ENCODE measurements at places on chromosomes 1 and 21.
A peak's percentile ranks its signal among the peaks of the same experiment; 100 is the strongest.

DNA sequence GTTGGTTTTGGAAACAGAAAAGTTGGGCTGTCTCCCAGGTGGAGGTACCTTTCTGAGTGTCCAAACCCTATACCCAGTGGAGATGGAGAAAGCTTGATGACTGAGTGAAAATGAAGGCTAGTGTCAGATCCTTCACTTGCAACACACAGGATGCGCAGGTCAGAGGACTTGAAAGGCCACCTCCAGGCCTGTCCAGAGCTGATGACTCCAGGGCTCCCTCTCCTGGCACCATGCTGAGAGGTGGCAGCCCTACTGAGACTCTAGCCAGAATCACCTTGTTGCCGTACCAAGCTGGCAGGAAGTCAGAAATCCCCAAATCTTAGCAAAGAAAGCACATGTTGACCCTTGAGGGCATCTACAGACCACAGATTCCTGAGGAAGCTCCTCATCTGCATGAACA lies 16.4 kb downstream of the KNCN start:
- peak; percentile 54 for DNase-seq

DNA sequence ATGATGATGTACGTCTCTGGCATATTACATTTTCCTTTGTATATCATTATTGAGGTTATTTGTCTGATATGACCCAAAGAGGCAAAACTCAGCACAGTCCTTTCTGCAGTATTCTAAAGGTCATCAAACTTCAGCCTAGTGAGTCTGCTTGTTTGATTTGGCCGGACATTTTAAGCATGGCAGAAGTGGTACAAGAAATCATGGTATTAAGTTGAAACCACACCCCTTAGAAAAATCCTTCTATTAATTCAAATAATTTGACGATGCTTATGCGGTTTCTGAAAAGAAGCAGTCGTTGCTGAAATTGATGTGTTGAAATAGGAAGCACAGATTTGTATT lies 5.1 kb downstream of the ETS2 start:
- no peak for DNase-seq

- peak; percentile 59 for DNase-seq
These were observed 14.7 kb upstream of the KCNE1 start for GRCh38 chr21:34526618-34527290.

GRCh38 chr1:230827081-230827681 lies 41.1 kb downstream of the C1orf198 start:
- no peak for DNase-seq

DNA sequence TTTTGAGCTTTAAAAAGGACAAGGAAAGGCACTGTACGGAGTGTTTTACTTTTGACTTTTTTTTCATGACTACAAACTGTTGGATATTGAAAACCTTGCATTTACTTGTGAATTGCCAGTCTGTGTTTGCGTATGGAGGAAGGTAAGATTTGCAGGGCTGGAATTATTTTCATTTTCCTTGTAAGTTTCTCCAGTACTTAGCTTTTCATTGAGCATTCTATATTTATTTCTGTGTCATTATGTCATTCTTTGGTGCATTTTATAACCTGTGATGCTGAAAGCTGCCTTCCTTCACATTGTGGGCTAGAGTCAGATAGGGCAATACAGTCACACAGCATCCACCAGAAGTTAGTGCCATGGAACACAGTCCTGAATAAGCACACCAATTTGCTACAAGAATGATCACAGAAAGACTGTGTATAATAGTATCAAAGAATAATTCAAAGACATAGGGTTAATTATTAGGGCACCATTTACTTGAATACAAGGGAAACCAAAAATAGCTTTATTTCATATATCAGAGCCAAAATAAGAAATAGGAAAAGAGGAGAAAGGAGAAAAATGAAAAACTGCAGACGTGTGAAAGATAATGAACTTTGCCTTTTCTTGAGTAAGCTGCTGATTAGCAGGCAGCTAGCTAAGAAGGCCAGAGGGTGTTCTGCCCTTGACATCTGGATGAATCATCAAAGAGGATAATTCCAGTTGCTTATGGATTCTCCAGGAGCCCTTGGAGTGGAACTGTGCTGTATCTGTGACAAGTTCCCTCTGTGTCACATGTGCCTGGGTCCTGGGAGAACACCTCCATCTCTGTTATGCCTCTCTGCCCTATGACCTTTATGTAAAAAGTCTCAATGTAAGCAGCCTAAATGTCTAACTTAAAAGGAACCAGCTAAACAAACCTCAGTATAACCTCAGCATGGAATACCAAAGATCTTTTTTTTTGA lies 8.0 kb upstream of the FAM20B start:
- no peak for DNase-seq

GRCh38 chr1:66364578-66365391 lies 169.2 kb upstream of the SGIP1 start:
- no peak for DNase-seq

DNA sequence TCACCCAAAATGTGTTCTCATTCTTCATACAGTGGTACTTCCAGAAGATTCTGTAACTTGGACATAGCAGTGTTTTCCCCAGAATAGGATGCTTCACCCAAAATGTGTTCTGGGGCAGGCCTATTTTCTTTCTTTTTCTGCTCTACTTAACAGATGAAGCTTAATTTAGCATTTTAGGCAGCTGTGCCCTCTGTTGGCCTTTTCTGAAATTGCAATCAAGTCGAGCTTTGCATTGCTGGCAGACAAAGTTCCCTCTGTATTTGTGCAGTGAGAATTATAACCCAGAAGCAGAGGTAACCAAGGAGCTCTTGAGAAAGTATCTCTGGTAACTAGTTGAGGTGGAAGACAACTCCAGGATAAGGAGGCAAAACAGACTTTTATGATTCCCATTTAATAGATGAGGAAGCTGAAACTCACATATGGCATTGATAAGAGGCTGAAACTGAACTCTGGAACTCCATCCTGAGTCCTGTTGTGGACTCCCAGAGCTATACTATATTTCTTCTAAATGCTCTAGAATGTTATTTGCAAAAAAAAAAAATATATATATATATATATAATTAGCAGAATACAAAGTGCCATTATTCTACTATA lies 50.3 kb upstream of the L1TD1 start:
- DNase-seq, result peak; percentile 48

DNA sequence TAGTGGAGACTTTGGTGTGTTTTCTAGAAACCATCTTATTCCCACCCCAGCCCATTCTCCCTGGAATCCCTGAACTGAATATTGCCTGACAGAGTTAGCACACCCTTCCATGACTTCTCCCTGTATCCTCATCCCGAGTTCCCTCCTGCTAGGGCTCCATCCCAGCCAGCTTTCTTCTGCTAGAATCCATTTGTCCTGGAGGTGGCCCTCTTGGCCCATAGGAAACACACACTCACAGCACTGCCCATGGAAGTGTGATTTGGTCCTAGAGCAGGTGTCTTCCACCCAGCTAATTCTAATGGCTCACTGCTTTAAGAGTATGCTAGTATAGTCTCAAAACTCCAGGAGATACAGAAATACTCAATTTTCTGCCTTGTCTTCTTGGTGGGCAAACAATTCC lies 4.1 kb downstream of the KRTAP15-1 start:
- no peak for DNase-seq

DNA sequence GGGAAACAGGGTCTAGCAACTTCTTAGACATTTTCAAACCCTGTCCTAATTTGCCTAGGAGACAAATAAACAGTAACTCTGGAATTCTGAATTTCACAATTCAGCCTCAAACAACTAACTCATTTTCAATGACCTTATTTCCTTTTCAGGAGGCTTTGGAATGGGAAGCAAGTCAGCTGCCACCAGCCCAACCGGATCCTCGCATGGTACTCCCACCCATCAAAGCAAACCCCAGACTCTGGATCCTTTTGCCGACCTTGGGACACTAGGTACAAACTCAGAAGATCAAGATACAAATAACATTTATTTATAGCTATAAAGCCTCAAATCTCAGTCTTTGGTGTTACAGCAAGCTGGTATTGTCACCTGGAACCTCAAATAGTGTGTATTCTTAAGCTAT lies 18.9 kb upstream of the LEPR start:
- no peak for DNase-seq

DNA sequence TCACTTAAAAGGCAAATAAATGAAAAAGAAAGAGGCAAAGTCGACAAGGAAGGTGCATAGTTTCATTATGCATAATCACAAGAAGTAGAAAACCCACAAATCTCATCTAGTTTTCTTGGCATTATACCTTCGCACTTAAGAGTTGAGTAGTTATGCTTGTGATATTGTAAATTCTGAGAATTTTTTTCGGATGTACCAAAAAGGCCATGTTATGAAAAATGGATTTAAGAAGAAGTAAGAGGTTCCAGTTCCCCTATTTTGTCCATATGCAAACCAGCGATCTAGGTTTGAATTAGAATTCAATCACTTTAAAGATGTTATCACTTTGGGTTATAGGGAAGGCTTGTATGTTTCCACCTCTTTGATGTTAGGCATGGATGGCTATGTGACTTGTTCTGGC lies 7.9 kb upstream of the ERICH3 start:
- no peak for DNase-seq

GRCh38 chr1:159953536-159954515 lies at the start of gene SLAMF9:
Gene SLAMF9, minus strand, starts transcription at chr1:159954237. Its CDS starts 100 bp downstream, at chr1:159954137.
- no peak for DNase-seq

DNA sequence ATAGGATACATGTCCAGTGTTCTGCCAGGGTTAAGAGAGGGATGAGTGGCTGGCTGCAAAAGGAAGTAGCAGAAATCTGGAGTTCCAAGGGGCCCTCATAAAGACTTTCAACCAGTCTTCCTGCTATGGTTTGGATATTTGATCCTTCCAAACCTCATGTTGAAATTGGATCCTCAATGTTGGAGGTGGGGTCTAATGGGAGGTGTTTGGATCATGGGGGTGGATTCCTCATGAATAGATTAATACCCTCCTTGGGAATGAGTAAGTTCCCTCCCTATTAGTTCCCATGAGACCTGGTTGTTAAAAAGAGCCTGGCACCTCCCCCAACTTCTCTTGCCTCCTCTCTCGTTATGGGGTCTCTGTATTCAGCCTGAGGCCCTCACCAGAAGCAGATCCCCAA lies 10.1 kb upstream of the GNG12 start:
- no peak for DNase-seq

DNA sequence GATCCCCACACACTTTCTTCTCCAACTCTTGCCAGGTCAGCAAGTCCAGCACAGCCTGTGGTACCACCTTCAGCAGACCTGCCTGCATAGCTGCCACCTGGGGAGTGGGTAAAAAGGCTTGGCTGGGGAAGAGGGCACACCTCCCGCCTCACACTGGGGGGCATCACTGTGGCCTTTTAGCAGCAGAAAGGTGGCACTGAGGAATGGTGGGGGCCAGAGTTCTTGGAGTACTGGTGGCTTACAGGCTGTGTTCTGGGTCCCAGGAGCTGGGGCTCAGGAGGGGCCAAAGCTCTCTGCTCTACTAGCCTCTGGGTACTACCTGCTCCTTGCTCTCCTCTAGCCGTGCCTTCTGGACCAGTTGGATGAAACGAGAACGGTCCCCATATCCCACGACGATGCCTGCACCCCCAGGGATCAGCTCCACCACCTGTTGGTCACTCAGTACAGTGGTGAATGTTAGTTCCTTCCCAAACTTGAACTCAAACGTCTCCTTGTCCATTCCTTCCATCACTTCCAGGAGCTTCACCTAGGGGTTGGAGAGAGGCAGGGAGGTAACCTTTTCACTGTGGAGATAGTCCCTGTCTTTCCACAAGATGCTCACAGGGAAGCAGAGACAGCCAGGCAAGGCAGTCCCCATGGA lies 6.7 kb downstream of the HECTD3 start:
- DNase-seq, result no peak

DNA sequence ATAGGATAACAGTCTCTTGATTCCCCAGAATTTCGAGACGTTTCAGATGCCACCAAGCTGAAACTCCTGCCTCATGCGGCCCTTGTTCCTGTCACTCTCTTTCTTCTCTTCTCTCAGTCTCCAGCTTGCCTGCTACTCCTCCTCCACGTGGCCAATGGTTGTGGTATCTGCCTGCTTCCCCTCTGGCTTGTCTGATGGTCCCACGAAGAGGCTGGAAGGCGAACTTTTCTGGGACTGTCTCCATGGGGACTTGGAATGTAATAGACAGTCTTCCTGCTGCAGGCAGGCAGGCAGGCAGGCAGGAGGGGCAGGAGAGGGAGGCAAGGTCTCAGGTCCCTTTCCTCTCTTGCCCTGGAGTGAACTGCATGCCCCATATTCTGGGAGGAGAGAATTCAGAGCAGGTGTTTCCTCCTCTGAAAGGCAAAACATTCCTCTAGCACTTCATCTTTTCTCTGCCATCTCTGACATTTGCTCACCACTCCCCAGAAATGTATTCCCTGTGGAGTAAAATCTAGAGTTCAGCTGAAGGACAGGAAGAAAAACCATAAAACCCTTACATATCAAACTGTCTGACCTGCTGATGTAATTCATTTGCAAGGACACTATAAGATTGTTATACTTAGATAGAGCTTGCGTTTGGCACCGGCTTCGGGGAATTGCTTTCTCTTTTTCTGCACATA lies 64.1 kb upstream of the GNG12 start:
- DNase-seq, result no peak

GRCh38 chr1:233349137-233349536 lies 21.6 kb downstream of the MAP3K21 start:
- no peak for DNase-seq

DNA sequence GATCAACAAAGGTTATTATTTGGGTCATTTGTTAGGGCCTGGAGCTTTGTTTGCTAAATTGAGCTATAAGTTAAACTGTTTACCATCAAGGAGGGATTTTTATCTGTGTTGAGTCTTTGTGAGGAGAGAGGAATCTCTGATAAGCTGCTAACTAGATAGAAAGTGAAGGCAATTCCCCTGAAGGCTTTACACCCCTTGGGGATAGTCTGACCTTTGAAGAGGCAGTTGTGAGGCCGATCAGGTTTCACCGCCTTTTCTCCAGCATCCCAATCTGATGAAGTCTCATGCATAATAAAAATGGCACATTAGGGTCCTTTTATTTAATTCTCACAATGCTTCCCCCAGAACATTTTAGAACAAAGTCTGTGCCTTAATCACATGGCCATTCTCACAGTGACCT lies 21.8 kb downstream of the C1orf21 start:
- no peak for DNase-seq

DNA sequence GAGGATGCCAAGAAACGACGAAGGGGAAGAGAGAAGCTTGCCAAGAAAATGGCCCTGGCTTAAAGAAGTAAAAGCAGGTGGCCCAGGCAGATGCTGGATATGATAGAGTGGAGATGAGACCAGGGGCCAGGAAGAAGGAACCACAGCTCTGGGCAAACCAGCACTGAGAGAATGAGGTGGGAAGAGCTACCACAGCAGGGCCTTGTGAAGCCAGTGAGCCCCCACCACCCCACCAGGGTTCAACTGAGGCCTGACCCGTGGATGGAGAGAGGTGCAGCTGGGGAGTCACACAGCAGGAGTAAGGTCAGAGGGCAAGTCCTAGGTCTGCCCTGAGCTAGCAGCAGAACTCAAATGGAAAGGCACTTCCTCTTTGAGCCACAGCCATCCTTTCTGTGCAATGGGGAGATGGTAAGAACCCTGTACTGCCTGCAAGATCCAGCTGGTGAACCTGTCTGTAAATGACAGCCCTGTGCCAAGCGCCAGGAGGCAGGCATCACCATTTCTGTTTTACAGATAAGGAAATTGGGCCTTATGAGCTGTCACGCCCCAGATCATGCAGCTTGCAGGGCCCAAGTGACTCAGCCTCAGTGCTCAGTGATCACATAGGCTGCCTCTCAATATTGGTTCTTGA lies 8.5 kb downstream of the SH3BGRL3 start:
- DNase-seq, result peak; percentile 83
